ENCODE measurements at places on chromosomes 3 and 15.
A peak's percentile ranks its signal among the peaks of the same experiment; 100 is the strongest.

DNA sequence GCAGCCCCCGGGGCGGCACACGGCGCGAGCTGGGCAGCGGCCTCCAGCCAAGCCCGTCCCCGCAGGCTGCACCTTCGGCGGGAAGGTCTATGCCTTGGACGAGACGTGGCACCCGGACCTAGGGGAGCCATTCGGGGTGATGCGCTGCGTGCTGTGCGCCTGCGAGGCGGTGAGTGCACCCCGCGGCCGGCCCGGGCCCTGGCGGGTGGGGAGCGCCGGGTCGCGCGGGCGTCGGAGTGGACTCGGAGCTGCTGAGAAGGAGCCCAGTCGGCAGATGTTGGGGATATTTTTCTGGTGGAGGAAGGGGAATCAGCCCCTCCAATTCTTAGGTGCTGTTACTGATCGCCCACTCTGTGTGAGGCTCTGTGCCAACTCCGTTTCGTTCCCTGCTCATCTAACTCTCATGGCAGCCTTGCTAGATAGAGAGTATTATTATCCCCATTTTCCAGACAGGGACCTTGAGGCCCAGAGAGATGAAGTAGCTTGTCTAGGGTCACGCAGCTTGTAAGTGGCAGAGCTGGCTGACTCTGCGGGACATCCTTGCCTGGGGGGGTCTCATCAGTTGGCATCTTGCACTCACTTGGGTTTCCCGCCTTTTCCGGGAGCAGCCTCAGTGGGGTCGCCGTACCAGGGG lies 890 bp downstream of the CHRD start:
- no peak for DNase-seq

- no peak for DNase-seq
Measured at GRCh38 chr3:52715714-52716305, 9.9 kb downstream of the SPCS1 start.

GRCh38 chr15:29959384-29960137 lies 123.2 kb upstream of the GOLGA8J start:
- no peak for DNase-seq

DNA sequence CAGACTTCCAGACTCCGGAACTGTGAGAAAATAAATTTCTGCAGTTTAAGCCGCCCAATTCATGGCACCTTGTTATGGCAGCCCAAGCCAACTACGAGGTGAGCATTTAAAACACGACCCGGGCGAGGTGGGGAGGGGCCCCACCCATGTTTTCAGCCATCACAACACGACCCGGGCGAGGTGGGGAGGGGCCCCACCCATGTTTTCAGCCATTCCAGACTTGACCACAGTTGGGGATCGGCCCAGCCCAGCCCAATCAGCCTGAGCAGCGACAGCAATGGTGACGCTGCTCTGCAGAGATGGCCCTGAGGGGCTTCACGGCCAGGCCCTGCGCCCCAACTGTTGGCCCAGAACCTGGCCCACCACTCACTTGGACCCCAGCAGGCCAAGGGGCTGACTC lies 93.1 kb downstream of the ATP10A start:
- no peak for DNase-seq

- peak; percentile 76 for DNase-seq
Measured at GRCh38 chr3:59555593-59556315, 505.9 kb upstream of the CFAP20DC start.

DNA sequence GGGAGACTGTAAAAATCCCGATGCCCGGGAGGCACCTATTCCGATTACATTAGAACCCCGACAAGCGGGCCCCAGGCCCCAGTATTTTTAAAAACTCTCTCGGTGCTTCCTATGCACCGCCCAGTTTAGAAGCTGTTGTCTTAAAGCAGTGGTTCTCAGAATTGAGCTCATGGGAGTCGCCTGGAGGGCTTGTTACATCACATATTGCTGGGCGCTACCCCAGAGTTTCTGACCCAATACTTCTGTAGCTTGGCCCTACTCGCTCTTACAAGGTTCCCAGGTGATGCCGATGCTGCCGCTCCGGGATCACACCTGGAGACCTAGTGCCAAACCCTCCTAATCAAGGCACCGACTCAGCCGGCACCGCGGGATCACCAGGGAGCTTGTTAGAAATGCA lies 35.2 kb downstream of the CPN2 start:
- peak; percentile 67 for DNase-seq

GRCh38 chr3:133532951-133533350 lies 40.5 kb upstream of the CDV3 start:
- DNase-seq: no peak

GRCh38 chr3:45312836-45313493 lies 75.4 kb upstream of the LARS2 start:
- DNase-seq: no peak

GRCh38 chr3:52193065-52193464 lies 4.9 kb upstream of the ALAS1 start:
- DNase-seq: peak; percentile 61

DNA sequence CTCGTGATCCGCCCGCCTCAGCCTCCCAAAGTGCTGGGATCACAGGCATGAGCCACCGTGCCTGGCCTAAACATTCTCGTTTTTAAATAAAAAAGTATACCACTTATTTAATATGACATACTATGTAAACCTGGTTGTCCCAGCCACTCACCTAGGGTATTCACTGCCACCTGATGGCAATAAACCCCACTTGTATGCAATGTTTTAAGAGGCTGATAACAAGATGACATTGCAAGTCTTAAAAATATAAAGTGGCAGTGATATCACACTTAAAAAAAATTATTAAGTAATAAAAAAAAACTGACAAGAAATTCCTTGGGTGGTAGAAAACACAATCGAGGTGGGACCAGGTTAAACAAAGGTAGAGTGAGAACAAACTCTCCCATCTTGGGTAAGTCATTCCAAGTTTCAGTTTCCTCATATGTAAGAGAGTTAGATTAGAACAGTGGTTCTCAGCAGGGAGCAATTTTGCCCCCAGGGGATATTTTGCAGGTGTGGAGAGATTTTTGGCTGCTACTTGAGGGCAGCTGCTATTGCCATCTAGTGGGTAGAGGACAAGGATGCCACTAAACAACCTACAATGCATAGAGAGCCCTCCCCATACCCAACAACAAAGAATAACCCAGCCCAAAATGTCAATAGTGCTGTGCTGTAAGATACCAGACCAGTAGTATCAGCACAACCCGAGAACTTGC lies 14.5 kb downstream of the ARF4 start:
- DNase-seq: no peak

DNA sequence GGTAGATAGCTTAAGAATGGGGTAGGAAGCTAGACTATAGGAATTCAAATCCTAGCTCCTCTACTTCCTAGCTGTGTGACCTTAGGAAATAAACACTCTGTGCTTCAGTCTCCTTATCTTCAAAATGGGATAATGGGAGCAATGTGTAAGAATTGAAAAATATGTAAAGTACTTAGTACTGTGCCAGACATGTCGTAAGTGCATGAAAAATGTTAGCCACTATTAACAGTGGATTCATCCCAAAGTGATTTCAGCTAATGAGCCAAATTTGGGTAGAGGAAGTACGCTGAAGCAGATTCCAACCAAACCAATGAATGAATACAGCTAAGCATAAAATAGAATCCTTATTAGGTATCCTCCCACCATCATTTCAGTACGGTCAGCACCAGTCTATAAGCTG lies 192.1 kb downstream of the RORA start:
- peak; percentile 70 for DNase-seq

GRCh38 chr3:149280671-149281349 lies 52.6 kb downstream of the TM4SF18 start:
- no peak for DNase-seq

GRCh38 chr3:147733217-147733616 lies 324.1 kb downstream of the ZIC1 start:
- DNase-seq: no peak

- peak; percentile 27 for DNase-seq
Measured at GRCh38 chr15:52527911-52528563, 643 bp downstream of the MYO5A start.

GRCh38 chr3:164375538-164375937 lies 702.8 kb downstream of the SI start:
- no peak for DNase-seq

DNA sequence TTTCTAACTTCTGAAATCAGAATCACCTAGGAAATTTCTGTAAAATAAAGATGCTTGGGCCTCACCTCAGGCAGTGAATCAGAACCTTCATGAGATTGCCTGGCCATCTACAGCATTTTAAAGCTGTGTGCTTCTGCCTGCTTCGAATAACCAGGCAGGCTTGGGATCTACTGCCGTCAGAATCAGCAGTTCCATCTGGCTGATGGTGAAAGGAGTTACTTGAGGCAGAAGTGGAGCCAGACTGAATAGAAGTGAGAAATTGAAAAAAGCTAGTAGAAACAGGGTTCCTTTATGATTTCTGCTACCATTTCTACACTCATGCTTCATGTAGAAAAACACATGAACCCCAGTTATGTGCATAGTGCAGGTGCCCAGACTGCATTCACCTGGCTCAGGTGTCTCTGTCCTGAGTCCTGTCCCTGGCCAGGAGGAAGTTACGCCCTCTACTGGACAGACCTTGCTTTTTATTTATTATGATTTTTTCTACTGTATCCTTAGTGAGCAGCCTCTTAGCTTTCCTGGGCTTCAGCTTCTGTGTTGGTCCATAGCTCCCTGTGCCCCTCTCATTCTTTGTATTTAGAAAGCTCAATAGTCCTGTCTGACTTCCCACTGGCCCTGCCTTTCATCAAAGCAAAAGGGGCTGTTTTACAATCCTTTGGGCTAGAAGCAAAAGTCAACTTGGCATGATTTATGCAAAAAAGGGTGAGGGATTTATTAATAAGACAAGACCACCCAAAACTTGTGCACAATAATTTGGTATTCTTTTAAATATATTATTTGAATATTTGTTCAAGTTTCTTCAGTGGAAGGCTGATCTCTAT lies 200.8 kb upstream of the GOLGA6L4 start:
- DNase-seq: peak; percentile 10

- peak; percentile 55 for DNase-seq
Measured at GRCh38 chr3:113329757-113330156, 111.5 kb downstream of the CFAP44 start.

DNA sequence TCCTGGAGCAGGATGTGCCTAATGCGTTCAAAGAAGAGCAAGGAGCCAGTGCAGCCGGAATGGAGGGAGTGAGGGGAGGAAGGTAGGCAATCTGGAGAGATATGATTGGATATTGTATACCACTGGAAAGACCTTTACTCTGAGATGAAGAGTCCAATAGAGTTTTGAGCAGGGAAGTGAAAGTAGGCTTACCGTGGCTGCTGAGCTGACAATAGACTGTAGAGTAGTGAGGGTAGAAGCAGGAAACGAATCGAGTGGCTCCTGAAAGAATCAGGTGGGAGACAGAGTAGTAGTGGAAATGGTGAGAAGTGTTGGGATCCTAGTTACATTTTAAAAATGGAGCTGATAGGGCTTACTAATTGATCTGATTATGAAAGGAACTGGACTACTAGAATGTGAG lies 51.8 kb upstream of the NUDT16 start:
- no peak for DNase-seq

GRCh38 chr3:172553526-172554252 lies 30.5 kb upstream of the TNFSF10 start:
- DNase-seq: no peak

GRCh38 chr3:79810092-79810491 lies 42.3 kb upstream of the ROBO1 start:
- no peak for DNase-seq

- peak; percentile 82 for DNase-seq
Measured at GRCh38 chr15:77633134-77633912, 611 bp upstream of the LINGO1 start.

- no peak for DNase-seq
Measured at GRCh38 chr3:99693636-99694035, 55.2 kb downstream of the COL8A1 start.

- DNase-seq: no peak
Measured at GRCh38 chr15:92763459-92763858, 107.9 kb upstream of the FAM174B start.

DNA sequence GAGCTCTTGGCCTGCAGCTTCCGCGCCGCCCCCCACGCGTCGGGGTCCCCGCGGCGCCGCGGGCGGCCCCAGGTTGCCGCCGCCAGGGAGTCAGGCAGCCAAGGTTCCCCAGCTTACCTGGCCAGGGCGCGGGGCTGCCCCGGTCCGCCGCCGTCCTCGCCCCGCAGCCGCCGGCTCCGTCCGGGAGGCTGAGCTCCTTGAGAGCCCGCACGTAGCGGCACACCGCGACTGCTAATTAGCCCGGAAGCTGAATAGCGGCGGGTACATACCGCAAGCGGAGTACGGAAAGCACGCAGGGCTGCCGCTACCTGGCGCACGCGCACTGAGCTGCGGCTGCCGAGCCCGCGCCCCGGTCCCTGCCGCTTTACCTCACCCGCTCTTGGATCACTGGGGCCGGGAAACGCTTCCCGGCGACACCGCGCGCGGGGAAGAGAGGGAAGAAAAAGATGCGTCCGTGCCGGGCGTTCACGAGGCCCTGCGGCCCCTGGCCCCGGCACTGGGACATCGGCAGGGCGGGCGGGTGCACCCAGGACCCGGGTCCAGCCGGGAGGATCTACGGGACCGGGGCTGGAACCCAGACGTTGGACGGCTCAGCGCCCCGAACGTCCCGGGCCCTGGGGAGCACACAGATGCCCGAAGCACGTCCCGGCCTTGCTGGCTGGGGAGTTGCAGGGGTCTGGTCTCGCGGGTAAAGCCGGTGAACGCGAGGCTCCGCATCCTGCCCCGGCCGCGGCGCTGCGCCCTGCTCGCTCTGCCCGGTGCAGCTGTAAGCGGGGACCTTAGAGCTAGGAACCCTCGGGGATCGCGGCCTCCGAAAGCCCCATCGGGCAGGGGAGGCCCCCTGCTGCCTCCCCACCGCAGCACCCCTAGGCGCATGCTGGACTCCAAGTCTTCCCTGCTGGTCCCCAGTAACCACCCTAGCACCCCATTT lies at the start of gene GOLGA8B:
GOLGA8B (minus strand) TSS at position 253 of the 931 bp plus-strand sequence. CDS start 47,739 bp downstream, outside the sequence.
- DNase-seq: peak; percentile 63

- no peak for DNase-seq
Measured at GRCh38 chr15:47529241-47529640, 188.1 kb upstream of the SEMA6D start.

DNA sequence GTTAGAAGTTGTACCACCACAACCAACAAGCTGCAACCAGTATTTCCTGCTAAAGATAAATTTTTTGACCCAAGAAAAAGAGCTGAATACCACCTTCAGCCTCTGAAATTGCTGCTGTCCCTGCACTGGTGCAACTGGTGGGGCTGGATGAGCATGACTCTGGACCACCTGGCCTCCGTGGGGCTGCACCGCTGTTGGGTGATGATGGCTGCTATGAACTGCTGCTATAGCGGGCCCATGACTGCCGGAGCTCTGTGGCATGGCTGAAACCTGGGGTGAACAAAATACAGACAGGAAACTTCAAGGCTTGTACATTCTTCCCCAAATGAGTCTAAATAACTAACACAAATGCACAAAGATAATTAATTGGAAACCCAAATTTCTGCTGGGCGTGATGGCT lies 28.9 kb downstream of the SIN3A start:
- no peak for DNase-seq

DNA sequence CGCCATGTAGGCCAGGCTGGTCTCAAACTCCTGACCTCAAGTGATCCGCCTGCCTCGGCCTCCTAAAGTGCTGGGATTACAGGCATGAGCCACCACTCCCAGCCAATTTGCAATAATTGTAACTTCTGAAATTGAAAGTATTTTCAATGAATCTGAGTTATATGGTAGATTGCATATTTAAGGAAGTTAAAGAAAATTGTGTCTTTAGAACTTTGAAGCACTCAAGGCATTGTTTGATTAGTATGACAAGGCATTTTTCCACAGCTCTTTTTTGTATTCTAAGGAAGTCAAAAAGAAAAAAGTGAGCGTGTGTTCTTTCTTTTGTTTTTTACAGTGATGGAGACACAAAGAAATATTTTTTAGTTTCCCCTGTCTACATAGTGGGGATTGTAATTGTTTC lies 15.7 kb upstream of the RPLP1 start:
- DNase-seq: no peak
